ENCODE measurements at places on chromosomes 2 and 18.

DNA sequence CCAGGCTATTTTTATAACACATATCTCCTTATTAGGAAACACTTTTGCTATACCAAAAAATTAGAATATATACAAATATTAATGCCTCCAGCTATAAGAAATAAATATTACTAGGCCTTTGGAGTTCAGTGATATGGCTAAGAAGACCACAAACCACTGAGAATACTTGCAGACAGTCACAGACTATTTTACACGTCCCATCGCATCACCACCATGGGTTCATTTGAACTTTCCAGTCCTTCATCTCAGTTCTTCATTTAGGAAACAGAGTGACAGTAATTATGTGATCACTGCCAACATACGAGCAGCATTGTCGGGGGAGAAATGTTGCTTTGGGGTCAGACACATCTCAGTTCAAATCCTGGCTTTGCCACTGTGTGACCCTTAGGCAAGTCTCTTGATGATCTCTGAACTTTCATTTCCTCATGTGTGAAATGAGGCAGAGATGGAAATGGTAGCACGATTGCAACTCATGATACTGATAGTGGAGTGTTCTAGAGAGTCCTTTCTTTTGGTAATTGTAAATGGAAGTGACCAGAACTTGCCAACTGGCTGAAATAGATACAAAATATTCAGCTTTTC, 138.9 kb upstream of the NRP2 start:
- no peak for DNase-seq

DNA sequence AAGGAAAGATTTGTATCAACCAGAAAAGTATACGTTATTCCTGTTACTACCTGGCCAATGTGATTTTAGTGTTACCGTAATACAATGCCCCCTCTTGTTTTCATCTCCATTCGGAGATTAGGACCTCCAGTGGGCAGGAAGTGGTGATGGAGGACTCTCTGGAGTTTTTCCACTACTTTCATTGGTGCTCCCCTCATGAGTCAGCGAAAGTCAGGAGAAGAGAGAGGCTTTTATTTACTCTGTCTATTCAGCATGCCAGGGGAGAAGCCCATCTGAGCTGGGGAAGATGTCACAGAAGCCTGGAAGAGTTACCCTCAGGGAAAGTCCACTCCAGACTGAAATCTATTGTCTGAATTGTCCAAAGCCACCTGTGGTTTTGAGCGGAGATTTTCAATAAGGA, 88.2 kb upstream of the THUMPD2 start:
- no peak for DNase-seq

GRCh38 chr2:37897511-37897910, 27.6 kb upstream of the RMDN2 start:
- no peak for DNase-seq

DNA sequence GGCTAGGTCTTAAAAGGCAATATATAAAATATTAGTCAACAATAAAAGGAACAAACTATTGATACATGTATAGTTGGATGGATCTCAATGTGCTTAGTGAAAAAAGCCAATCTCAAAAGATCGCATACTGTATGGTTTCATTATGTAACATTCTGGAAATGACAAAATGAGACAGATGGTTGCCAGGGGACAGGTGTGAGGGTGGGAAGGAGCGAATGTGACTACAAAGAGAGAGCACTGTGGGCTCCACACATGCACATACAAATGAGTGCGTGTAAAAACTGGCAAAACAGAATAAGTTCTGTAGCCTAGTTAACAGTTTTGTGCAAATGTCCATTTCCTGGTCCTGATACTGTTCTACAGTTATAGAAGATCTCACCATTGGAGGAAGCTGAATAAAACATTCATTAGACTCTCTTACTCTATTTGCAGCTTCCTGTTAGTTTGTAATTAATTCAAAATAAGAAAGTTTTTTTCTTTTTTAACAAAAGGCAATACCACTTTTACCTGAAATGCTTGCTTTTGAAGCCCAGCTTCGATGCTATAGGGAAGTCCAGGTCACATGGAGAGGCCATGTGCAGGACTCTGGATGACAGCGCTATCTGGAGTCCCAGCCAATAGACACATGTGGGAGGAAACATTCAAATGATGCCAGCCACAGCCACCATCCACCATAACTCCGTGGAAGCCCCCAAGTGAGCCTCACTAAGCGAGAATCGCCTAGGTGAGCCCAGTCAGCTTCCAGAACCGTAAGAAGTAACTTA, 21.0 kb upstream of the C2orf80 start:
- DNase-seq, result no peak

GRCh38 chr2:20589975-20590703, 60.8 kb downstream of the HS1BP3 start:
- no peak for DNase-seq

DNA sequence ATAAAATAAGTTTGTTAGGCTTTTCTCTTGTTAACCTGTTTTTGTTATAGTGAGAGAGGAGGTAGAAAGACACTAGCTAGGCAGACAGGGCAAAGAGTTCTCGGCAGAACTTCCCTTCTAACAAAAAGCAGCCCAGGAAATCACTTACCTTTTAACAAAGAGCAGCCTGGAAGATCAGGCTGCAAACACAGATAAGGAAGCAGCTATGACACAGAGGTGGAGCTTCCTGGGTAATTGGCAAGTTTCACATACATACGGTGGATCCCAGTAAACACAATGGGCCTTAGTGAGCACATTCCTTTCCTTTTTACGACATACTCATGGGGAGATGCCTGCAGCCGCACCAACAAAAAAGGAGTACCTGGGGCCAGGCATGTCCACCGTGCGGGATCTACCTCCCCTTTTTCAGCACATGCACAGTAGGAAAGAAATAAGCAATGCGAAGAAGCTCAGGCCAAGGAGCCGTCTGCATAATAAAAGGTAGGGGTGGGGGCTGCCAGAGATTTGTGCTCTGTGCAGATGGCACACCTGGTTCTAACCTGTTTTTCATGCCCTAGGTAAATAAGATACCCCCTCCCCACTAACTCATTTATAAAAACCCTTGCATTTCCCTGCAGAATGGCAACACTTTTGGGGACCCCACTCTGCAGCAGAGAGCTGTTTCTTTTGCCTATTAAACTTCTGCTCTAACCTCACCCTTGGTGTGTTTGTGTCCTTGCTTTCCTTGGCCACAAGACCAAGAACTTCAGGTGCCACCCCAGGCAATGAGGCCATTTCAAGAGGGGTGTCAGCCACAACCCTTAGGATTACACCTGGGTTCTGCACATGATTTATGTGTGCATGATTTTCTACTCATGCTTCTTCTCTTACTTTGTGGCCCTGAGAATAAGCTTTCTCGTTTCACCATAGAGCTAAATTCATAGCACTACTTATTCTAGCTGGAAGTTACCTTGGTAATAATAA, 26.5 kb downstream of the MDH1 start:
- DNase-seq, result peak; percentile 2

DNA sequence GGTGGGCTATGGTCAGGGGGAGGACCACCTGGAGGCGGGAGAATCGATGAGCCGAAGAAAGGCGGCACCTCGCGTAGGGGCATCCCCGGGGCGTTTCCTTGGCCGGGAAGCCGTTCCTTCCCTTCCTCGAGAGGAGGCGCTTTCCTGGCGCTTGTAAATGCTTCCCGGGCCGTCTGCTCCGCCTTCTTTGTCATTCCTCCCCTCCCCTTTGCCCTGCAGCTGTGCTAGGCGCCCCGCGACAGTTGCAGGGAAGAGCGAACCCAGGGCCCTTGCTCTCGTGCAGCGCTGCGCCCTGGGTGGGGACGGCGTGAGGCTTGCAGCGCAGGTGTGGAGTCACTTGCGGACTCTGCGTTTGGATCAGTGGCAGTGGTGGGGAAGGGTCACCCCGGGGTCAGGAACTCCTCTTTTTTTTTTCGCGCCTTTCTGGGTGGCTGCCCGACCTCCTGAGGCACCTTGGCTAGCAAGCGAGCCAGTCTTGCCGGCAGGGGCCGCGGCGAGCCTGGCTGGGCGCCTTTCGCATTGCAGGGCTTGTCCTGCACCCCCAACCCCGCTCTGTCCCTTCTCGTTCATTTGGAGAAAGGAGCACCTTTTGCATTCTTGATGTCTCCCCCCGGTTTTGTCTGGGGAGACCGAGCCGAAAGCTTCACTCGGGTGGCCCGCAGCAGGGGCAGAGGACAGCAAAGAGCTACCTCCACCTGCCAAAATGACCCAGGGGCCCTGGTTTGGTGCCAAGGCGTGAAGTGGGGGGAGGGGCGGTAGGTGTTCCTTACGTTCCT, 858 bp downstream of the KCNS3 start:
- DNase-seq, result peak; percentile 66

DNA sequence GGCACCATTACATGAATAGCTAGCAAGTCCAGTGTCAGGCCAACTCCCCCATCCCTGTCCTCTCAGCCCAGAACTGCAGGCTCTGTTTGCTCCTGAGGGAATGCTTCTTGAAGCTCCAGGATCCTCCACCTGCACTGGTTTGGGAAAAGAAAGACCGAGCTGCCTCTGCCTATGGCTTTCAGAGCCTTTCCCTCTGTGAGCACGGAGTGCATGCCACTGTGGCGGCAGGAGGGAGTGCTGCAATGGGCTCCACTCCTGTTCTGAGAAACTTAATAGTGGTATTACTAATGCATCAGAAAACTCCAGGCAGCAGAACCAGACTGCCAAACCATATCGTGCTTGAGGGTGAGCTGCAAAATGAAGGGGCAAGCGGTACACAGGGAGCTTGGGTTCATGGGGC, 271.8 kb downstream of the SRBD1 start:
- DNase-seq, result no peak

GRCh38 chr2:232831496-232831895, 38.6 kb upstream of the SNORC start:
- DNase-seq, result no peak

DNA sequence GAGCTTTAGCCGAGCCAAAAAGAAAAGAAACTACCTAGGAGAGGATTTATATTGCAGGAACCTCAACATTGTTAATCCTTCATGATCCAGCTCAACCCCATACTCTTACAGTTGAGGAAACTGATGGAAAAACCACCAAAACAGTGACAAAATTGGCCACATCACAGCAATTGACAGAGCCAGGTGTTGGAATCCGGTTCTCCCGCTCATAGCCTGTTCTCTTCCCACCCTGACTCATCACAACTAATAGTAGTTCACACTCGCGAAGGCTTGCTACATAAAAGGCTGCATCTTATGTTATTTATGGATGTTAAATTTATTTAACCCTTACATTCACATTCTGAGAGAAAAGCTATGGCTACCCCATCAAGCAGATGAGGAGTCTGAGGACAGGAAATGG, 33.7 kb downstream of the SLC9A4 start:
- DNase-seq, result no peak

DNA sequence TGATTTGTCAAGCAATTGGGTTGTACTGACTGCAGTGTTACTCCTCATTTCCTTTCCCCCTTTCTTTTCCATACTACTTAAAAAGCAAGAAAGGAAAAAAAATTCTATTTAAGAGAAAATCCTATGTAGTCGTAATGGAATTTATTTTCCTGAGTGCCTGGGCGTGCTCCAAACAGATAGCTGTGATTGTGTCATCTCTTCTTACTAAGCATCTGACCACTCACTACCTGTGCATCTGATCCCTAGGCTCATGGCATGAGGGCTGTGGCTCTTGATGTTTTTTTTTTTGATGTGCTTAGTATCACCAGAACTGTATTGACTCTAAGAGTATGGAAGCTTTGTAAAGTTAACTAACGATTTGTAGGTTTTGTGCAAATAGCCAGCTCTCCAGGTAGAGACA, 19.0 kb downstream of the CRIM1 start:
- DNase-seq, result no peak

DNA sequence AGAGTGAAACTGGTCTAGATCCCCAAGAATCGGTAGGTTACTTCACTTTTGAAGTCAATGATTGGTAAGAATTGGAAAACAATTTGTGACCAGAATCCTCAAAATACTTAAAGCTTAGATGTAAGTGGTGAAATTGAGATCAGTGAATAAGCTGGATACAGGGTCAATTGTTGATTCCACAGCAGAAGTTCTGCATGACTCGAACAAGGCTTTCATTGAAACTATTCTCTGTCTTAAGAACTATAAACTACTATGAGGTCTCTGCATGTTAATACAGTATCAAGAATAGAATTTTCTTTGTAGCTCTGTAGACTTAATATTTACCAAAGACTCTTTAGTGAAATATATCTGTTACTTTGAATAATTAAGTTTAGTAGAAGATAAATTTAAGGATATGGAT, 324.2 kb upstream of the FIGN start:
- DNase-seq, result no peak

DNA sequence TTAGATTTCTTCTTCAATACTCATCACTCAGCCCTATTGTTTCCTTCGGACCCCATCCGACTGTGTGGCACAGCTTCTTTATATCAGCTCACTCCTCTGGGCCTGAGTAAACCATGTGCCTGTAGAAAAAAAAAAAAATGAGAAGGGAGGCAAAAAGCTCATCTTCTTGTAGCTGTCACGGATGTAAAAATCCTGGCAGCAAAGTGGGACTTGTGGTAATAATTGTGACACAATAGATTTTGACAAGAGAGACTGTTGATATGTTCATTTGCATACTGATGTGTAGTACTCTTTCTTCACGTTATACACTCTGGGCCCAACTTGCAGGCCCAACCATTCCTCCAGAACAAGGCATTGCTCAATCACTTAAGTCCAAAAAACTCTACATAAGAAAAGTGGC, 270.0 kb upstream of the SMIM21 start:
- no peak for DNase-seq

DNA sequence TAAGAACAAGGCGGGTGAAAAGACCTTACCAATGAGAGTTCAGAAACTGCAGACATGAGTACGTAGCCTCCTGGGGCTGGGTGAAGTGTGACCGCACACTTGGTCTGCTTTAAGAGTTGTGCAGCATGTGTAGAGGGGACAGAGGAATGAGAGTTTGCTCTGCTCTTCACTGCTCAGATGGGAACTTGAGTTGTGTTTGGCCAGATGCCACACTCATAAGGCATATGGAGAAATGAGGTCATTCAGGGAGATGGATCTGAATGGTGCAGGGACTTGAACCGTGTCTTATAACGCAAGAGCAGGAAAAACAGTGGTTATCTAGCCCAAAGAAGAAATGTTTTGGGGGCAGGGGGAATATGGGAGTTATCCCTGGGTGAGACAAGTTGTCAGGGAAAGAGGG, 273.8 kb upstream of the LYPD1 start:
- peak; percentile 58 for DNase-seq

DNA sequence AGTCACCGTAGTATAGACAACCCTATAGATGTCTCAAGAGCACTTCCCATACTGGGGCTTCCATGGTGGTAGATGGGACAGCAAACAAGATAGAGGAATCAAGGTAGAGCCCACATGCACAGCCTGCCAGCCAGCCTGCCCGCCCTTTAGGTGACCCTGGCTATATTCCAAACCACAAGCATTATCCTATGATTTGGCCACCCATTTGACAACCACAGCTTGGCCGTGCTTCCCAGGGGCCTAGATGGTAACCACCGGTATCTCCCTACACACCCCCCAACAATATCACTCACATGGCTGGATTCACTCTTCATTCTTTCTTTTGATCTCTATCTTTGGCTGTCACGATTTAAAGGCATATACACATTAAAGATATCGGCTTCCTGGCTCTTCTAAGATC, 85.3 kb downstream of the CDK15 start:
- DNase-seq, result no peak

- peak; percentile 22 for DNase-seq
Measured at GRCh38 chr18:72542984-72543356, 1.2 kb downstream of the CBLN2 start.

GRCh38 chr2:75047992-75048625, 89.7 kb downstream of the POLE4 start:
- DNase-seq, result peak; percentile 68

- no peak for DNase-seq
Measured at GRCh38 chr2:149538138-149538833, 49.3 kb downstream of the MMADHC start.
